ENCODE measurements at places on chromosomes 7 and 10. TPM values are rescaled to one million over a fixed set of nuclear protein-coding genes. Genes with fewer than 3 reads are reported as not detected.

STEAP1B gene
- 2.6 TPM for total RNA-seq

LIPF gene
- not detected for total RNA-seq

TET1 gene
- 1.2 TPM for total RNA-seq

BMPER gene
- not detected for total RNA-seq

- DNase-seq, result no peak
Observed at GRCh38 chr7:50605059-50605458, 39.9 kb upstream of the DDC start.

GRCh38 chr10:790821-791551, 101.5 kb upstream of the DIP2C start:
- DNase-seq, result no peak

GRCh38 chr10:122140941-122141623, 130.0 kb upstream of the BTBD16 start:
- DNase-seq, result peak; percentile 52

- no peak for DNase-seq
Observed at GRCh38 chr7:42407833-42408232, 170.8 kb upstream of the GLI3 start.

GRCh38 chr10:76086761-76087639, 655.6 kb downstream of the LRMDA start:
- DNase-seq, result peak; percentile 60

GRCh38 chr7:107150375-107151073, 18.3 kb upstream of the HBP1 start:
- peak; percentile 50 for DNase-seq

- DNase-seq, result no peak
Observed at GRCh38 chr10:101974091-101974971, 81.6 kb downstream of the ARMH3 start.

DNA sequence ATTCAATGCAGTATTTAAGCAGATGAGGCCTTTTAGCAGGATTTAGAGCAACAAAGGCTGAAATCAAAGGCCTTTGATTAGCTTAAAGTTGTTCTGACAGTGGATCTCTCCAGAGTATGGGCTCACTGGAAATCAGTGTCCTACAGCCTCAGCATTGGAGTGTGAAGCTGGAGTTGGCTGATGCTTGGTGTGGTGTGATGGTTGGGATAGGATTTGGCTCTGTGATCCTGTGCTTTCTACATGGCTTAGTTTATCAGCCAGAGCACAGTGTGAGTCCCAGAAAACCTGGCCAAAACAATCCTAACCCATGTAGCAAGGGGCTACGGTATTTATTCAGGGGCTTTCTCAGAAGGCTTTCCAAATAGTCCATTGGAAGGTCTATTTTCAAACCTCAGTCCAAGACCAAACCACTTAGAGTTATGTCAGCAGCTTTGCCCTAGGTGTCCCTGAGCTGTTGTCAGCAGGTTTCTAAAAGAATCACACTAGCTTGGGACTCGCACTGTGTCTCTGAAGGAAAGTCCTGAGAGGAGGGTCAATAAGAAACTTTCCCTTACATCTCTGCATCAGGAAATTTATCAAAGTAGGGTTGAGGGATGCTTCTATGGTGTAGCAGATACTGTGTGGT, 65.4 kb upstream of the ANKRD1 start:
- no peak for DNase-seq

DNA sequence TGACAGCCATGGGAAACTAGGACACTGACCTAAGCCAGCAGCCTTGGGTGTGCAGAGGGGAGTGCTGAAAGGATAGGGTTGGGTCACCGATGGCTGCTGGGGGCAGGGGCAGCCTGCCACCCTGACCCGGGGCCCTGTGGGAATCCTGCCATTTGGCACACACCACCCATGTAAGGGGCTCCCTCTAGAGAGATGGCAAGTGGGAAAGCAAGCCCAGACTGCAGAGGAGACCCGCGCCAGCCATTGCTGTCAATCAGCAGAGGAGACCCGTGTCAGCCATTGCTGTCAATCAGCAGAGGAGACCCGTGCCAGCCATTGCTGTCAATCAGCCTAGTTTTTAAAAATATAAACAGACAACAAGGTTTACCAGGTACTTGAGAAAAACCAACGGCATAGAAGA, 27.4 kb upstream of the PRKAG2 start:
- DNase-seq, result no peak
